ENCODE measurements at places on chromosomes 12 and 14.

- DNase-seq = no peak
Measured at GRCh38 chr12:92912052-92912451, 17.0 kb downstream of the EEA1 start.

- peak; percentile 19 for DNase-seq
Measured at GRCh38 chr14:104895786-104896661, 28.7 kb upstream of the PLD4 start.

DNA sequence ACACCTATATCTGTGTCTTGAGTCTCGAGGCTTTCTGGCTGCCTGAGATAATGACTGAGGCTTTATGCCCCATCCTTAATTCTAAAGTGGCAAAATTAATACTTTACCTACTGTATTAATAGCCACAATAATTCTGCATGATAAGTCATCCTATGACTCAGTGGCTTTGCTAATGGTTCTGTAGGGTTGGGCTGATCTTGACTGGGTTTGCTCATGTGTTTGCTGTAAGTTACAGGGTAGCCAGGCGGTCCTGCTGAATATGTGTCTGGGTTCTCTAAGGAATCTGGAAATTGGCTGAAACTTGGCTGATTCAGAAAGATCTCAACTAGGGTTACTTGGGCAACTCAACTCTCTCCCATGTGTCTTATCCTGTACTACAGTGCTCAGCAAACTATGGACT, 21.7 kb downstream of the MGST1 start:
- no peak for DNase-seq

GRCh38 chr12:32501835-32502333, 102.5 kb downstream of the FGD4 start:
- no peak for DNase-seq

DNA sequence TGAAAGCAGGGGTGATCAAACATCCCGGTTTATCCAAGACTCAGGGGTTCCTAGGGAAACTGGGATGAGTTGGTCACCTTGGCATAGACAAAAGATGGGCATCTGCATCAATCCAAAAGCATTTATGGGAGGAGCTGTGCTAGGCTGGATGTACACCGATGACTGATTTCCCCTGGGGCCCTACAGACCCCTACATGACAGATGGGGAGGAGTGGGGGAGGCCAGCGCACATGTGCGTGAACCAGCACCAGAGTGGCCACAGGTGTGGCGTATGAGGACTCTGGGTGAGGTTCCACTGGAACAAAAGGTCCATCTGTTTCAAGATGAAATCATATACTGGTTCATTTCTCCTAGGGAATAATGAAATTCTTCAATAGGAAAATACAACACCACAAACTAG, 210.4 kb downstream of the ITPR2 start:
- DNase-seq = no peak

DNA sequence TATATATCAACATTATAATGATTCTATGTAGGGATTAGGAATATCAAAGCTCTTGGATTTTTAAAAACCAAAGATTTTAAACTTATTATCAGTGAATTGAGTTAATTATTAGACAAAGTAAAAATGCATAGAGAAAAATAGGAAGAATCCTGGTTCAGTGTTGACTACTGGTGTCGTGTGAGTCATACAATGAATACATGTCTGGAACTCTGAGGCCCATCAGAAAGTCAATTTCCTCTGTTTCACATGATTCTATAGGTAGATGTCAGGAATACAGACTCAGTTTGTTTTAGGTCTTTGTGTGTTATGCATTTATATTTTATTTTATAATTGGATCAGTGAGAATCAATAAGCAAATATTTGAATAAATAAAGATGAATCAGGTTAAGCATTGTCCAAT, 84.5 kb upstream of the RTL1 start:
- DNase-seq = no peak

DNA sequence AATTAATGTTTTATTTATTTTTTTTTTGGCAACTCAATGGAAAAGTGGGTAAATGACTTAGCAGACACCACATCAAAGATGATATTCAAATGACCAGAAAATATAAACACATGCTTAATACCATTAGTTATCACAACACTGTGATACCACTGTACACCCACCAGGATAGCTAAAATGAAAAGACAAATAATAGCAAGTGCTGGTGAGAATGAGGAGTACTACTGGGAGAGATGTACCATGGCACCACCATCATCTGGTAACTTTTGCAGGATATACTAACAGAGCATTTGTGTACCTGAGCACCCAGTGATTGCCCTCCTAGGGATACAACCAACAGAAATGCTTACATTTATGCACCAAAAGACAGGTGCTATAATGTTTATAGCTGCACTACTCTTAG, 21.9 kb downstream of the TRIM9 start:
- no peak for DNase-seq

DNA sequence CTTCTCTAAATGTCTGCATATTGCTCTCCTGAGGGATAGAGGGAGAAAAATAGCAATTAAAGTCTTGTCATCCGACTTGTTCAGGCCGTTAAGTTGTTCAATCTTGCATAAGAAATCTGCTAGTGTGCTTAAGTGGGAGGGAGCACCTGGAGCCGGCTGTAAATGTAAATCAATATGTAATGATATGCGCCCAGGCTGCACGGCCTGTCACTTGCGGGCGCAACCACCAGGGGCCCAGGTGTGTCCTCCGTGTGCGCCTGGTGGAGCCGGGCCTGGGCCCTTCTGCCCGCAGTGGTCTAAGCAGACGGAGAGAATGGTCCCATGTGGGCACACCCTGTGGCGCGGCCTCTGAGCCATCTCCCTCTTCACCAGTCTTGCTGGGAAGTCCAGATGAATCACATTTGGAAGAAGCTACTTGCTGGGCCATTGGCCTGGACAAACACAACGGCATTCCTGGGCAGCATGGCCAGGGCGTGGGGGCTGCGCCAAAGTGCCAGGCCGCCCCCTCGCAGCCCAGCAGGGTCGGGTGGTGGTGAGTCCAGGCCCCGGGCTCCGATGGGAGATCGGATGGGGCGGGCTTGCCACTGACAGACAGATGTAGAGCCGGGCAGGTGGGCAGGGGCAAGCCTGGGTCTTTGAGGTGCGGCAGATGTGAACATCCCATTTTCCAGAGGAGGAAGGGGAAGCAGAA, 193.3 kb upstream of the C14orf180 start:
- no peak for DNase-seq

DNA sequence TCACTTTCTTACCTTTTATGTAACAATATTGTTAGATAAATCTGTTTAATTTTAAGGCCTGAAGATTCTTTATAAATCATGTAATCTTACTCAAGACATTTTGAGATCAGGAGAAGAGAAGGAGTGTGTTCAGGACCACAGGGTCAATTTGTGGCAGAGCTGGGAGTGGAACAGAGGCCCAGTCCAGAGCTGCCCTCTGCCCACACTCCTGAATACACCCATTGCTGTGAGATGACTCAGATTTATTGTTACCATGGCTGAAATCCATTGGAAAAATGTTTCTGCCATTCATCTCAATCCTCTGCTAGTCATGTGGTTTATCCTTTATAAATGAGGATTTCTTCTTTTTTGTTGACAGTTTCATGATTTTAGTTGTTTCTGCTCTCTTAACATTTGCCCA, 100.5 kb upstream of the STXBP6 start:
- no peak for DNase-seq

DNA sequence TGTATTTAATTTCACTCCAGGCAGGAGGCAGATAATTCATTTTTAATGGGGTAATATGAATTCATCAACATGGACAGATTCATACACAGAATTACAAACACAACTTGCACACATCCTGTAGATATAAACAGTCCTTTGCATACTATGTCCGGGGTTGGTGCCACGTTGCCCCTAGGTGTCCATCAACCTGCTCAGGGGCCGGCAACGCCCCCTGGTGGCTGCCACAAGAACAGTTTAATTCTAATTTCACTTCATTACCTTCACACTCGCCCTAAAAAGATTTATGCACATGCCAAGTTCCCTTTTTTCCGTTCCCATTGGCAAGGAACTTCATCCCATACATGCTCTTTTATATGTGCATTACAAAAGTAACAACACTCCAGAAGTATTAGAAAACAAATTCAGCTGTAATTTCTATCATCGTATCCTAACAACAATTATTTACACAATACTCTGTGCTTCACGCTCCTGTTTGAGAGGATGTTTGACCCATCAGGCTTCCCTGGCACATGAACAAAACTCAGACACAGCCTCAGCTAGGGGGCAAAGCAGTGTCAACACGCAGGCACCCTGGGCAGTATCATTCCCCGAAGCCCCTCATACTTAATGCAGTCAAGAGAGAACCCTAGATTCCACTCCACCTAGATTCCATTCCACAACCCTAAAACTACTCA, 15.5 kb downstream of the MANSC1 start:
- DNase-seq = peak; percentile 44

DNA sequence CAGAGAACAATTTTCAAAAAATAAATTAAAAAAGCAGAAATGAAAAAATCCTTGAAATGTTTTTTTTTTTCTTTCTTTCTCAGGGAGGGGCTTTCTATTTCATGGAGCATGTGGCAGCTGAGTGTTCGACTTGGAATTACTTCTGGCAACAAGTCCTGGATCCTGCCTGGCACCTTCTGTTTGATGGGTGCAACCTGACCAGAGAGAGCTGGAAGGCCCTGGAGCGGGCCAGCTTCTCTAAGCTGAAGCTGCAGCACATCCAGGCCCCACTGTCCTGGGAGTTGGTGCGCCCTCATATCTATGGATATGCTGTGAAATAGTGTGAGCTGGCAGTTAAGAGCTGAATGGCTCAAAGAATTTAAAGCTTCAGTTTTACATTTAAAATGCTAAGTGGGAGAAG, 22.5 kb upstream of the HIGD1C start:
- DNase-seq = no peak

DNA sequence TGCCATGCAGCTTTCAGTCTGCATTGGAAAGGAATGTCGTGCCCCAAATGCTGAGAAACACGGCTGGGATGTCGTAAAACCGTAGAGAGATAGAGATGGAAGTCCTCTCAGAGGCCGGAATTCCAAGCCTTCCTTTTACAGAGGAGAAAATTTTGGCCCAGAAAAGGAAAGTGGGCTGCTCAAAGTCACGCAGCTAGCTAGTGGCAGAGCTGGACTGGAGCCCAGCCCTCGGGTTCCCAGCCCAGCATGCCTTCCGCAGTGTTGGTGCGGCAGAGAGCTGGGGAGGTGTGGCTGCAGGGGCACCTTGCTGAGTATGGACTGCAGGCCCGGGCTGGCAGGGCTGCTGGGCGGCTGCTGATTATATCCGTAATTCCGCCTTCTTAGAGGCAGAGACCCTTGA, 50.3 kb downstream of the KCNA1 start:
- no peak for DNase-seq

DNA sequence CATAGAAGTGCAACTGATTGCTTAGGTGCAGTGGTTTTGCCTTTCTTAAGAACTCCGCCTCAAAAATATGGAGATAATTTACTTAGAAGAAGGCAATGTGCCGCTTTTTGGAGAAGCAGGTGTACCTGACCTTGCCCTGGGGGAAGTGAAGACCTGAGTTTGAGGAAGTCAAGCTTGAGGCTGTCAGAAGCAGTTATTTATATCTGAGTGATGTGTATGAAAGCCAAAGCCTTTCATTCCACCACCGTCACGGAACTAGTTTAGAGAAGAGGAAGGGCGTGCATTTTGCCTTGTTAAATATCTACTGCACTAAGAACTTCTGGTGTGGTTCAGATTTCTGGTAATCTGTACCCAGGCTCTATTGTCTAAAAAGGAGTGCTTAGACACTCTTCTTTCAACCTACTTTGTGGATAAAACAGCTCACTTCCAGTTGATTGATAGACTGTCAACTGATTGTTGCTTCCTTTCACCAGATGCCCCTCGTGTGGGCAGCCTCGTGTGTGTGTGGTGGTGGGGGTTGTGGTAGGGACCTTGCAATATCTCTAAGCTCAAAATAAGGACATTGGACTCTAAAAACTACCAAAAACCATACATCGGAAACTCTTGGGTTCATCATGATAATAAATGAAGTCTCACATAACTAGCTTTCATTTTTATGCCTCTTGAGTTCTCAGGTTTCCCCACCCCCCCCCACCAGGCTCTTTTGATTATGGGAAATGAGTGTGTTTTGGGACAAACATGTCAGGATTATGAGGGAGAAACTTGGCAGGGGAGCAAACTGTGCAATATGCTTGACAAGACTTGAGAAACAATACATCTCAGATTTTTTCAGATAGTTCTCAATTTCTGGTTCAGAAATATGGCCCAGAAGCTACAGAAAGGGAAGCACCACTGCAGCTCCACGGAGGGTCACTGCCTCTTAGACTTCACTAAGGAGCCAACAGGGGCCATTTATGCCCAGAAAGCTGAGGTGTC, 78.6 kb downstream of the ARF6 start:
- DNase-seq = peak; percentile 43

- DNase-seq = no peak
Measured at GRCh38 chr14:66717561-66718140, 209.7 kb downstream of the GPHN start.

- DNase-seq = no peak
Measured at GRCh38 chr14:75456997-75457335, 29.1 kb downstream of the JDP2 start.

DNA sequence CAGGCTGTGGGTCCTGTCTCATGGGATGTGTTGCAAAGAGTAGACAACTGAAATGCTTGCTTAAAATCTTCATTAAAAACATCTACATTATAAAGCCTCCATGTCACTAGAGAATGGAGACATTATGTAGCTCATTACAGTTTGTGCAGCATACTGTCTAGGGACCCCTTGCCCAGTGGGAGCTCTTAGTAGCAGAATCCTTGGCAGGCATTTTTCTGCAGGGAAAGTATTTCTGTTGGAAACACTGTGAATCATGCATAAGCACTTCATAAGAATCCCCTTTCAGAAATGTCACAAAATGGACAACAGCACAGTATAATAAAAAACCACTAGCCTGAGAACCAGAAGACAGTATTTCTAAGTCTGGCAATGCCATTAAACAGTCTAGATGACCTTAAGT, 174.3 kb downstream of the MGAT4C start:
- DNase-seq = no peak

DNA sequence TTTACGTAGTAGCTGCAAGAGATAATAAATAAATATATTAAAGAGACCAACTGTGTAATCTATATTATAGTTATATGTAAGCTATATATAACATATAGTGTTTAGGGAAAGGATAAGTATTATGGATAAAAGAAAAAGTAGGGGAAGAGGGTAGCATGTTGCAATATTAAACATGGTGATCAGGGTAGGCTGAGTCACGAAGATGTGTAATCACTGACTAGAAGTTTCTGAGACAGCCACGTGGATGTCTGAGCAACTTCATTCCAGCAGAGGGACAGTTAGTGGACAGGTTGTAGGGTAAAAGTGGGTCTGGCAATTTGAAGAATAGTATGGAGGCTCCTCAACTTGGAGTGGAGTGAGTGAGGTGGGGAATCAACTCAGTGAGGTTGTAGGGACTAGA, 109.7 kb downstream of the ANO4 start:
- DNase-seq = no peak

- no peak for DNase-seq
Measured at GRCh38 chr14:65433157-65433556, 20.6 kb downstream of the FUT8 start.

GRCh38 chr12:19206493-19207077, 77.1 kb downstream of the PLEKHA5 start:
- no peak for DNase-seq

GRCh38 chr14:54599966-54600716, 33.2 kb downstream of the SAMD4A start:
- no peak for DNase-seq

GRCh38 chr14:73342670-73343069, 105.4 kb downstream of the PAPLN start:
- no peak for DNase-seq

Measured in GM12892 (cell line).